Naive thymus-derived CD8-positive, alpha-beta T cell (primary cell): ENCODE measurements at places on chromosomes 6 and 20.

GRCh38 chr6:140320081-140321080 lies 945.9 kb upstream of the CITED2 start:
- DNase-seq: no peak

DNA sequence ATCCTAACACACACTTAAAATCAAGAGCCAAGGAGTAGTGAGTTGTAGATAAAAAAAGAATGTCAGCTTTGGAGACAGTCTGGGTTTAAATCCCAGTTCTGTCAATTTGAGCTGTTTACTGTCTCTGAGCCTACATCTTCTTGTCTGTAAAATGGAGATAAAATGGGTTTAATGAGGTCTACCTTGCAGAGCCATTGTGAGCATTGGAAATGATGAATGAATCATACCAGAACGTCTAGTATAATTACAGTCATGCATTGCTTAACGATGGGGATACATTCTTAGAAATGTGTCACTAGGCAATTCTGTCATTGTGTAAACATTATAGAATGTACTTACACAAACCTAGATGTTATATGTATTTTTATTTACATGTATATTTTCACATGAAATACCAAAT lies 17.6 kb upstream of the SGK2 start:
- DNase-seq: no peak

DNA sequence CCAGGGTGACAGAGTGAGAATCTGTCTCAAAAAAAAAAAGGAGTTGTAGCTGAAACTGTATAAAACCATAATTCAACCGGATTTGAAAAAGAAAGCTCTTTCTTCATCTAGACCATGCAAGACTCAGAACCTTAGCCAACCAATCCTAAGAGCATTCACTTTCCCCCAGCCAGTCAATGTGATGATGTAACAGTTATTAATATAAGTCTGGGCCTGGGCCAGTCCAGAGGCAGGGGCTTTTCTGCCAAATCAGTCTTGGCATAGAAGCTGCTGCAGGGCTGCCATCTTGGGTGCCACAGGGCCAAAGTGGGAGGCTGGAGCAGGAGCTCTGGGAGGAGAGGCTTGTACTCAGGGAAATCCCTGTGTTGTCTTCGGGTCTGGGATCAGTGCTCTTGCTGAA lies 288.4 kb downstream of the CLIC5 start:
- no peak for DNase-seq

DNA sequence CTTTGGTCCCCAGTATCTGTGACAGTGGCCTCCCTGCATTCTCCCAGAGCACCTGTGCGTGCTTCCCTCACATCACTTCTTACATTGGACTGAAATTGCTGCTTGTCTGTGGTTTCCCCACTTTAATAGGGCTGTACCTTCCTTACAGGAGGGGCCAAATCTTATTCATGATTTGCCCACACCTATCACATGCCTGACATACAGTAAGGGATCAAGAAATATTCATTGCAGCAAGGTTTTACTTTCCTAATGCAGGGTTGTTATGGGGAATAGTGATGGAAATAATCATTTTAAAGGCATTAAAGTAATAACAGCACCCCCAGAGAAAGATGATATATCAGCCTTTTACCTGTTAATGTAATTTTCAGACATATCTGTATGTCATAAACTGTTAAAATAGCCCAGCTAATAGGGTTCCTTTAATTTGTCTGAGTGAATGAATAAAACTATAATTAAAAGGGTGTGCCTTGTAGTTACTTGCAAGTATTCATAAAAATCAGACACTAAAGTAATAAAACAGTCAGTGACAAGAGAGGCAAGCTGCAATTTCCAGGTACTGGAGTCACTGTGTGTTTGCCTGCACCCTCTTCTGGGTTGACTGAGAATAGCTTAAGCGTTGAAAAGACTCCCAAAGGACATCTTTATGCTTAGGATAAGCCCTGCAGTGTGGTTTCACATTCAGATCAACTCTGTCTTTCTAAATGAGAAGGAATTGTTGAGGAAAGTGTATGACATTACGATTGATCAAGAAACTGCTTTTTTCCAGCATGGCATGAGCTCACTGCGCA lies 182.7 kb downstream of the PHACTR1 start:
- no peak for DNase-seq

DNA sequence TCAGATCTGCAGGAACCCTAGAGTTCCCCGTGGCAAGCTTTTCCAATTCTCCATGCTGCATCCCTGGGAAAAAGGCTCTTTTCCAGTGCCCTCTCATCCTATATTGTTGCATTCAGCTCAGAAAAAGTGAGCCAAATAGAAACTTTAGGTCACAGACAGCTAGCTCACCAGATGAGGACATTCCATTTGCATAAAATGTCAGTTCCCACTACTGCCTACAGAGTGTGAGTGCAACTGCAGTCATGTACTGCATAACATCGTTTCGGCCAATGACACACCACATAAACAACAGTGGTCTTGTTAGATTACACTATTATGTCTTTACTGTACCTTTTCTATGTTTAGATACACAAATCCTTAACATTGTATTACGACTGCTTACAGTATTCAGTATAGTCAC lies 8.6 kb downstream of the HS3ST5 start:
- no peak for DNase-seq

- DNase-seq: no peak
Observed at GRCh38 chr6:3608159-3608558, 143.4 kb downstream of the PXDC1 start.

GRCh38 chr20:19734811-19735210 lies 23.2 kb upstream of the RIN2 start:
- DNase-seq: no peak

- DNase-seq: no peak
Observed at GRCh38 chr6:20538907-20539306, 4.7 kb downstream of the CDKAL1 start.

- no peak for DNase-seq
Observed at GRCh38 chr20:37800618-37801017, 102.3 kb upstream of the VSTM2L start.

GRCh38 chr20:792248-792647 lies 23.9 kb upstream of the SLC52A3 start:
- DNase-seq: no peak

DNA sequence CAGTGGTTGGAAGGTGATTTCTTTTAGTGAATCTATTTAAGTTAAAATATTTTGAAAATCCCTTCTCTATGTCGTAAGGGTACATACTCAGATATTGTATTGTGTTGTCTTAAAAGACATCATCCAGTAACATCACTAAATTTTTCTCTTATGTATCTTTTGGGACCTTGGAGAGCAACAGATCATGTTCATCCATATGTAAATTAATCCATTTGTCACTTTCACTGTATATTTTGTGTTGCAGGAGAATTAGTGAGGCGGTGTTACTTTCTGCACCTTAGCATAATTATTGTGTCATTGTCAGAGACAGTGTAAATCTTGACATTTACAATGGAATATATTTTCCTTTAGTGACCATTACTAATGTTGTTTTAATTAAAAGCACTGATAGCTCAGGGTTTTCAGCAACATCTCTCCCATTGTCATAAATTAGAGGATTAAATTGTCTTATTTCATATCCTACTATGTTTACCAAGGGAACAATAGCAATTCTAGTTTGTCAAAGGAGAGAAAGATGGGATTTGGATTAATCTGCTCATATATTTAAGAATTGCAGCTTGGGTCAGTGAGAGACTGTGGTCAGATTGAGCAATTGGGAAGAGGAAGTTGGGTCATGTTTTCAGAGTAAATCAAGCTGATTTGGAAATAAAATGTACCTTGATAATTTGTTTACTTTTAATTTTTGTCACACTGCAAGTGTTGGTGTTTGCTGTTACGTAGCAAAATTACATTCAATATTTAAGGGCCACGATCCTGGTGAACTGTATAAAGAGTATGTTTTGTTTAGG lies 22.7 kb downstream of the DOK5 start:
- no peak for DNase-seq

DNA sequence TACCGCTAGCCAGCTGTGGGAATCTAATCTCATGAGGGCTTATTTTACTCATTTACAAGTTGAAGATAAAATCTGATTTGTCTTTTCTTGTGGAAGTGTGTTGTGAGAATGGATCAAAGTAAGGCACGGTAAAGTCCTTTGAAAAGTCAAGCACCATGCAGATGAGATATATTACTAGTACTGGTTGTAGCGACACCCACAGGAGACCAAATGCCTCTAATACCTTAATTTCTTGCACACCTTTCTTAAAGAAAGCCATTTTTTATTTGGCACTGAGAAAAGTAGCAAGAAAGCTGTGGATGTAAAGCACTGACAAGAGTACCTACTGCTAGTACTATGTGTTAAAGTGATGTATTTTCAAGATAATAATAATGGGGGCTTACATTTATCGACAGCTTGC lies 191.0 kb upstream of the MMS22L start:
- no peak for DNase-seq
